ENCODE measurements at places on chromosomes 2 and 18.

GRCh38 chr18:76821356-76821874 is 942 bp upstream of the ZNF236 start:
- no peak for DNase-seq

- no peak for DNase-seq
These were observed 43.2 kb upstream of the ITPRID2 start for GRCh38 chr2:181848261-181848886.

DNA sequence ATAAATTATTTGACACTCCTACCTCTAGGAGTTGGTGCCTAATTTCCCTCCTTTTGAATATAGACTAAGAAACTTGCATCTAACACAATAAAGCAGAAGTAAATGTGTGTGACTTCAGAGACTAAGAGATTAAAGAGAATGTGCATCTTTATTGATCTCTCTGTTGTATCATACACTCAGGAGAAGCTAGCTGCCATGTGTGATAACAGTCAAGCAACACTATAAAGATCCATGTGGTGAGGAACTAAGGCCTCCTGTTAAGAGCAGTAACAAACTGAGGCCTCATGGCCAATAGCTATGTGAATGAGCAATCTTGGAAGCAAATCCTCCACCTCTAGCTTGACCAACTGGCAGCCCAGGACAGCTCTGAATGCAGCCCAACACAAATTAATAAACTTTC is 3.4 kb downstream of the FANCL start:
- DNase-seq, result no peak

- DNase-seq, result no peak
These were observed 28.3 kb downstream of the CREB1 start for GRCh38 chr2:207558079-207558491.

All from stimulated activated CD4-positive, alpha-beta T cell treated with anti-CD3 and anti-CD28 coated beads, Interleukin-1b, Interleukin-23, amount 100 ng/mL, for 1 hour (primary cell).